Hindlimb muscle (tissue), 1 donor: ENCODE measurements at places on chromosomes 4 and X.

DNA sequence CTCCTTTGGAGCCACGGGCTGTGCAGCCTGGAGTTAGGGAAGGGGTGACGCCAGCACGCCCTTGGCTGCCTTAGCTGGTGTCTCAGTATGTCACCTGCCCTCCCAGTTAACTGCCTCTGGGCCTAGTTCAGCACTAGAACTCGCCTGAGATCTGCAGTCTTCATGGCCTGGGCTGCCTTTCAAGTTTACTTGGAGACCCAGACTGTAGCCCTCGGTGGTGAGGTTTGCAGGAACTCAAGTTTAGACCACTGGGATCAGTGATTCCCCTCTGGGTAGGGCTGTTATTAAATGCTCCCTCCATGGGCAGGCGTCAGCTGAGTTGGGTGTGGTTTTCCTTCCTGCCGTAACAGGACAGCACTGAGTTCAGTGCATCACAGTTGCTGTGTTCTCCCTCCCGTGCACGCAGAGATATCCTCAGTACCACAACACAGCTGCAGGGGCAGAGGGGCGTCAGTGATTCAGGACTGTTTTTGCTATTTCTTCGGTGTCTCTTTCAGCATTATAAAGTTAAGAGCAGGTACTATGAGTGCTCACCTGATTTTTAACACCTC is 30.5 kb downstream of the PLAC8 start:
- DNase-seq, result no peak

DNA sequence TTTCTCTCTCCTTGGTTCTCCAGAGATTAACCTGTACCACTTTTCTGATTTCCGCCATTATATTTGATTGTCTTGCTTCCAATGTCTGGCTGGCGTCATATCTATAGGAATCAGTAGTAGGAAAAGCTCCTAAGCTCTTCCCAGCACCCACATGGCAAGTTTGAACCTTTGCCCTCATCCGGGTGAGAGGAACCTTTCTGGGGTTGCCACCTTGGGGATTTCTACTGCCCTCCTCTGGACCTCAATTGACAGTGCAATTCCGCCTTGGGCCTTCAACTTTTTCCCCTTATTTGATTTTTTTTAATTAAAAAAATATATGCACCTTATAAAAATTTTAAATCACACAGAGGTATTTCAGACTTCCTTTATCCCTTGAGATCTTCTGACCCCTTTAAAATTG is 2.0 kb upstream of the CXorf66 start:
- no peak for DNase-seq

DNA sequence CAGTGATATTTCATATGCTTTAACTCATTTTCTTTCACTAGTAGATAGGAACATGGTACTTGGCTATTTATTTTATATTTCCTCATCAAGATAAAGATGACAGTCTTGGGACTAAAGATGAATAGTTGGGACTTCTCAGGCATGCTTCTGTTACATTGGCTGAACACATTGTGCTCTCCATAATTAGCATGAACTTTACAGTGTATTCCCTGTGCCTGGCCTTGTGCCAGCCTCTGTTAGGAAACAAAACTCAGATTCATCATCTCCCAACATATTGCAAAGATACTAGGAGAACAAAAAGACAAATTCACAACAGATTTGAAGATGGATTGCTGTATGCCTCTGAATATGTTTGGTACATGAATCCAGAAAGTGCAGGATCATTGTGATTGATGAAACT is 26.4 kb downstream of the GRIA2 start:
- no peak for DNase-seq

DNA sequence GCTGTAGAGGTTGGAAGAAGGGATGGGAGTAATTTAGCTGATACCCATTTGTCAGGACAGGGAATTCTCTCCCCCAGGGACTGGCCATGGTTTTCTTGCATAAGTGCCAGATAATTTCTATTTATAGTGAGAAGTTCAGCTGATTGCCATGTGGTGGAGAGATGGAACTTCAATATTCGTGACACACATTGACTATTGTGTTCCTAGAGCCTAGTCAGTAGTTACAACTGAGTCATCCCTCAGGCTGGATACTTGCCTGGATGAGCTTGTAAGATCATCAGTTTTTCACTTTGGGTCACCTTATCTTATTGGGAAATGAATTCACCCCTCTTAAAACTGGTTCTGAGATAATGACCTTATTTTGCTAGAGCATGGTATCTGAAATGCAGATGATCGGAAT is 32.2 kb downstream of the CFAP299 start:
- no peak for DNase-seq

GRCh38 chr4:149121023-149121404 is 678.8 kb upstream of the NR3C2 start:
- DNase-seq, result no peak

DNA sequence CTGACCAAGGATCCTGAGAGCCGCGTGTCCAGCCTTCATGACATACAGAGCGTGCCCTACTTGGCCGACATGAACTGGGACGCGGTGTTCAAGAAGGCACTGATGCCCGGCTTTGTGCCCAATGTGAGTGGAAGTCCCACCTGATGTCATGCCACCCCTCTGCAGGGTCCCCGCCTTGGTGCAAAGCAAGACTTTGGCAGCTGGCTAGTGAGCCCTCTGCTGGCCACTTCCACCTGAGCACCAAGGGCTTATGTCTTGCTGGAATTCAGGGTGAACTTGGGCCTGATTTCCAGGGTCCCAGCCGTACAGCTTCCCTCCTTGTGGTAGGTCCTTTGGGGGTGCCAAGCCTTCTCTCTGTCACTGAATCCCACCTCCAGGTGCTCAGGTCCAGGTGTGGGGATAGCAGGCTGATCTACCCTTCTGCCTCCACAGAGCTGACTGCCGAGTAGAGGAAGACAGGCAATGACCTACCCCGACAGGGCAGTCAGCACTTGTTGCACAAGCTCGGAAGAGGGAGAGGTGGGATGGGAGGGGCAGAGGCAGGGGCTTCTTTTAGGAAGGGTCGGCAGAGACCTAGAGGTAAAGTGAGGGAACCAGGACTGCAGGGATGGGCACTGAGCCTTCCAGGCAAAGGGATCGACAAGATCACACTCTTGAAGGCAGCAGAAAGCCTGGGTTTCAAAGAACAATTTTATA is 248.1 kb downstream of the EVC2 start:
- no peak for DNase-seq

GRCh38 chr4:17945303-17945702 is 76.3 kb downstream of the LCORL start:
- no peak for DNase-seq

GRCh38 chrX:5015451-5015850 is 1213.2 kb downstream of the NLGN4X start:
- no peak for DNase-seq

DNA sequence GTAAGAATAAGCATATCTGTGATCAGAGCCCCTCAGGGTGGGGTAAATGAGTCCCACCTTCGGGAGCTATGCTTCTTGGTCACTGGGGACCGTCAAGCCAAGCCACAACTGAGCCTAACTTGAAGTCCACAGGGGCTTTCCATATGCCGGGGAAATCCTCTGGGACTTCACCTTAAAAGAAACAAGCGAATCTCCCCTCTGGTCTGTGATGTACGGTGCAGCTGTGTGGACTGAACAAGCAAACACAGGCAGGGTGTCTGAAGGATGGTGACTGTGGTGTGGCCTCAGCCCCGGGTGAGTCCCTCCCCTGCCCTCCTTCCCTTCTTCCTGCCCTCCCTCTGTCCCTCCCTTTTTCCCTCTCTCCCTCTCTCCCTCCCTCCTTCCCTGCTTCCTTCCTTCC is 29.7 kb upstream of the PPP2R2C start:
- no peak for DNase-seq

DNA sequence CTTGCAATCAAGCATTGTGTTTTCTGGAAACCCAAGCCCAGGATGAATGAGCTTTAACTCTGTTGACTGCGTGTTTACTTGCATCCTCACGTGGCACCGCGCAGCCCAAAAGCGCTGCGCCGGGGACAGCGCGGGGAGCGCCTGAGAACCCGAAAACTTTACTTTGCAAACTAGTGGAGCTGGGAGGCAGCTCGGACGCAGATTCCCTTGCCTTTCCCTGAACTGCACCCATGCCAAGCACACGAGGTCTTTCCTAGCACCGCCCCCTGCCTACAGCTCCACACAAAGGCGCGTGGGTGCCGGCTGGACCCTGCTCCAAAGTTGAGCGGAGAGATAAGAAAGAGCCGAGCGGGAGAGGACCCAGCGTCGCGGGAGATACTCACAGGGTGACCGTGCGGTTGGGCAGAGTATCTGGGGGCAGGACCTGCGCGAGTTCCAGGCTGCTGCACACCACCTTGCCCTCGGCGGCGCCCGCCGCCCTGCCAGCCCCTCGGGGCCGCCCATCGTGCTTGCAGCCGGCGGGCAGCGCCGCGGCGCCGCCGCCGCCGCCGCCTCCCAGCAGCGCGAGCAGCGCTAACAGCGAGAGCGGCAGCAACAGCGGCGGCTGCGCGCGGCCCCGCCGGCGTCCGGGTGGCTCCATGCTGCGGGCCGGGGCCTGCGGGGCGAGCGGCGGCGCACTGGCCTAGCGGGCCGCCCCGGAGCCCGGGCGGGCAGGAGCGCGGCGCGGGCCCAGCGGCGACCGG is 550 bp downstream of the ADGRA3 start:
- peak; percentile 68 for DNase-seq

DNA sequence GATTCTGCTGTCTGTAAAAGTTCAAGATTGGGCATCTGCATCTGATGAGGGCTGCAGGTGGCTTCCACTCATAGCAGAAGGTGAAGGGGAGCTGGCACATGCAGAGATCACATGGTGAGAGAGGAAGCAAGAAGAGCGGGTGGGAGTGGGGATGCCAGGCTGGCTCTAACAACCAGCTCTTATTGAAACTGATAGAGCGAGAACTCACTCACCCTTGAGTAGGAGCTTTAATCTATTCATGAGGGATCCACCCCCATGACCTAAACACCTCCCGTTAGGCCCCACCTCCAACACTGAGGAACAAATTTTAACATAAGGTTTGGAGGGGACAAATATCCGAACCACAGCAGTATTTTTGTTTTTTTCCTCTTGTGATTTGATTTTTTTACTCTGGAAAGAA is 45.8 kb downstream of the PHOX2B start:
- no peak for DNase-seq

- no peak for DNase-seq
Measured at GRCh38 chr4:185036019-185036418, 17.7 kb downstream of the HELT start.
